ENCODE measurements at places on chromosomes 1 and 21. TPM values are rescaled to one million over a fixed set of nuclear protein-coding genes. Genes with fewer than 3 reads are reported as not detected.

DNA sequence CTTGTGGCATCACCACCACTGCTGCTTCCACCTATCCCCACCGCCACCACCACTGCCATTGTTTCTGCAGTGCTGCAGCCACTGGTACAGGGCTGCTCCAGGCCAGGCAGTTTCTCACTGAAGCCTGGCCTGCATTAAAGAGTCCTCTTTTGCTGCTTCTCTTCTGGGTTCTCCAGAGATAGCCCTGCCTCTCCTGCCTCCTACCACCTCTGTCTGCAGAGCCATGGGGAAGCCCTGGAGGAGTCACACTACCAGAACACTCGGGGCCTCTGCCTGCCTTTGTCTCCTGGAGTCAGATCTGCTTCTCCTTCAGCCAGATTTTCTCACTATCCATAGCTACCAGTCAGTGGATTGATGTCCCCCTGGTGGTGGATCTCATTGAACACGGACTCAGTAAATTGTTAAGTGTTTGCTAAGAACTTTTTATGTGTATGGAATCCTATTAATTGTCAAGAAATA, 37.7 kb upstream of the DDAH1 start:
- peak; percentile 85 for DNase-seq
- no peaks in the 10 kb centered on the region for H3K27me3 ChIP-seq
- no peak overlapping the region for H3K4me3 ChIP-seq
- H3K4me1 ChIP-seq: peaks cover 6% of the 10 kb centered on the region

LCE2C gene
- not detected for total RNA-seq

- no peaks in the 10 kb centered on the region for H3K4me1 ChIP-seq
- no peak overlapping the region for H3K27ac ChIP-seq
- H3K4me3 ChIP-seq: no peak overlapping the region
- no peaks in the 10 kb centered on the region for H3K27me3 ChIP-seq
- DNase-seq: no peak
Measured at GRCh38 chr1:217981430-217981829, 303.7 kb upstream of the RRP15 start.

BRINP2 gene
- total RNA-seq: not detected

YOD1 gene
- 5.4 TPM for total RNA-seq

C1orf21 gene
- total RNA-seq: 15.8 TPM

- H3K4me1 ChIP-seq: 0 out of 2 replicates have a peak, but pooled peaks cover 1% of the 10 kb centered on the region
- no peaks in the 10 kb centered on the region for H3K27me3 ChIP-seq
- H3K27ac ChIP-seq: peak within 1 kb of the TSS; percentile 87
- H3K36me3 ChIP-seq: peaks cover 9% of the 10 kb centered on the region
- peak within 1 kb of the TSS; percentile 73 for H3K4me3 ChIP-seq
- DNase-seq: peak; percentile 99
Measured at GRCh38 chr1:235128456-235129328, at the start of gene TOMM20. Gene TOMM20 (minus strand): TSS chr1:235128837. CDS start chr1:235128715, 122 bp downstream.

DNA sequence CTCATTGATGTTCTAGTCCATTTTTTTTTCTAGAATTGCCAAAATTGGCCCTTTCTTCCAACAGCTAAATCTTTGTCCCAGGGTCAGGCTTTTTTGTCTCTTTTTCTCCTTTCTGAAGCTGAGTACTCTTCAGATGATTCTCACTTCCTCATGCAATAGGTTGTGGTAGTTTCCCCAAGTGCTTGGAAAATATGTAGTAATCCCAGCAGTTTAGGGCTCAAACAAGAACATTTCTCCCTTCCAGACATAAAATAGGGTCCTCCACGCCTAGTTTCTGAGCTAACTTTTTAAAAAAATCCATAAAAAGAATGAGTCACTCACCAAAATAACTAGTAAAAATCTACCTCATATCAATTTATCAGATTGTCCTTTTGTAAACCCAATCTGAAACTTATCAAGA, 10.0 kb upstream of the MCOLN3 start:
- H3K4me1 ChIP-seq: no peaks in the 10 kb centered on the region
- no peaks in the 10 kb centered on the region for H3K36me3 ChIP-seq
- H3K27me3 ChIP-seq: peaks cover 6% of the 10 kb centered on the region
- DNase-seq: no peak
- no peak overlapping the region for H3K4me3 ChIP-seq

GRCh38 chr1:164670786-164671185, 111.8 kb downstream of the PBX1 start:
- no peaks in the 10 kb centered on the region for H3K27me3 ChIP-seq
- no peak for DNase-seq
- H3K36me3 ChIP-seq: no peaks in the 10 kb centered on the region

DNA sequence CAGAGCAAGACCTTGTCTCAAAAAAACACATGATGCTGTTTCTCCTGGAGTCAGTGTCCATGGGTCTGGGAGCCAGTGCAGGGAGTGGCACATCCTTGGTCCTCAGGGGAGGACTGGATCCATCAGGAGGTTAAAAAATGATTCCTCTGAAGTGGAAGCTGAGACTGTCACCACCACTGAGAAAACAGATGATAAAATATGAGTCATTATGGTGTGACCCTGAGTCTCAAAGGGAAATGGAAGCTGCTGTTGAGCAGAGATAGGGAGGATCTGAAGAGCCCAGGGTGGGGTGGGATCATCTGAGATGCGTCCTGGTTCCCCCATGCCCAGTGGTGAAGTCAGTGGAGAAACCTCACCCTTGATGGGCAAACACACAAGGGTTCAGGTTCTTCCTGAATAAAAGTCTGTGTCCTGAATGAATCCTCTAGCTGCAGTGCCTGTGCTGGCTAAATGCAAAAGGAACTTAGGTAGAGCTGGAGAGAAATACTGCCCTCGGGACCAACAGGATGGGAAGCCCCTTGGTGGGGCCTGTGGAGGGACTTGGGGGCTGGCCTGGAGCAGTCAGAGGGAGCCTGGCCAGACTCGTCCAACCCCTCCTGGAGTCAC, 61.6 kb upstream of the TENT5B start:
- H3K36me3 ChIP-seq: no peaks in the 10 kb centered on the region
- H3K4me1 ChIP-seq: no peaks in the 10 kb centered on the region
- H3K27ac ChIP-seq: no peak overlapping the region

DNA sequence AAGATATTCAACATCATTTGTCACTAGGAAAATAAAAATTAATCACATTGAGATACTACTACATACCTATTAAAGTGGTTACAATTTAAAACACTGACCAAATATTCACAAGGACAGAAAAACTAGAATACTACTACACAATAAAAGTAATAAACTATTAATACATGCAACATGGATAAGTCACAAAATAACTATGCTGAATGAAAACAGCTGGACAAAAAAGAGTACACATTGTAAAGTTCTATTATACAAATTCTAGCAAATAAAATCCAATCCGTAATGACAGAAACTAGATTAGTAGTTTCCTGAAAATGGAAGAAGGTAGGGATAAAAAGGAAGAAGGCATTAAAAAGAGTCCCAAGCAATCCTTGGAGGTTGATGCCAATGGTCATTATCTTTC, 348.7 kb upstream of the PTBP2 start:
- no peak overlapping the region for H3K4me3 ChIP-seq
- H3K27me3 ChIP-seq: no peaks in the 10 kb centered on the region
- no peak overlapping the region for H3K27ac ChIP-seq

DNA sequence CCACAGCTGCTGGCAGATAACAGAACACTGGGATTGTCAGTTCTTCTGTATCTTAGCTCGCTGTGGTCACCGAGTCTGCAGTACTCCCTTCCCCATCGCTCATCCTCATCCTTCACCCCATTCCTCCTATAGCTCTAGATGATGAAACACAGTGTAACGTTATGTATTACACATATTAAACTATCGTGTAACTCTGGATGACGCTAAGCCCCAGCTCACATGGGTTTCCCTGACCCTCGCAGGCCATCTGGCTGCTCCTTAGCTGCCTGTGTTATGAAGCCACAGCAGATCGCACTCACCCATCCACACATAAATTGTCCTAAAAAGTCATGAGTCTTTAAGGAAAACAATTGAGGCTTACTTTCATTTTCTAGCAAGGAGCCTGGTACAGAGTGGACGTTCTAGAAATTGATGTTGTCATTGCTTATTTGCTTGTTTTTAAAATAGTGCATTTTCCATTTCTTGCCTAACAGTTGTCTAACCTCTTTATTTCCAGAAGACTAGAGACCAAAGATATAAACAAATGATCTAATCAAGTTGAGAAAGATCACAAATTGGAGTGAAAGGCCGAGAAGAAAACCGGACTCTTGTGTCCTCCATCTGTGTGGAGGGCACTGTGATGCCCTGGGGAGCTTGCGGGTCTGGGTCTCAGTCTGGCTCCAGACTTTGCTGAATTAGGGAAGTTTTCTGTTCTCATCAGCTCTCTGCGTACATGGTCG, 24.3 kb upstream of the PCP4 start:
- no peak overlapping the region for H3K27ac ChIP-seq
- H3K4me3 ChIP-seq: no peak overlapping the region
- H3K4me1 ChIP-seq: no peaks in the 10 kb centered on the region

DNA sequence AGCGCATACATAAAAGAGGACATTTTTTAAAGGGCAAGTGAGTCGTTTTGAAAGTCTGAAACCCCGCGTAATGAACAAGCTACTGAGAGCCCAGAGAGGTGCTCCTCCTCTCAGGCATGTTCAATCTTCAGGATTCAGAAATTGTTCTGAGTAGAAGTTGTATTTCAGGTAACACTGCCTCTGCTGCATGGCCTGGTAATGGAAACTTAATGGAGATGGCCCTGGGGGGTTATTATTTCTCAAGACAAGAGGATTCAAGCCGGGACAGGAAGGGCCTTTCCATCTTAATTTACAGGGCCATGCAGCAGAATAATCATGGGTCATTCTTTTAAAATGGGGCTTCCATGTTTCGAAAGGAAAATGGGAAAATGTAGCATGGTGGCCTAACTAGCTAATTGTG, 42.1 kb upstream of the MARK1 start:
- H3K4me3 ChIP-seq: no peak overlapping the region
- no peak for DNase-seq
- H3K27me3 ChIP-seq: no peaks in the 10 kb centered on the region
- no peaks in the 10 kb centered on the region for H3K36me3 ChIP-seq
- no peaks in the 10 kb centered on the region for H3K4me1 ChIP-seq

DNA sequence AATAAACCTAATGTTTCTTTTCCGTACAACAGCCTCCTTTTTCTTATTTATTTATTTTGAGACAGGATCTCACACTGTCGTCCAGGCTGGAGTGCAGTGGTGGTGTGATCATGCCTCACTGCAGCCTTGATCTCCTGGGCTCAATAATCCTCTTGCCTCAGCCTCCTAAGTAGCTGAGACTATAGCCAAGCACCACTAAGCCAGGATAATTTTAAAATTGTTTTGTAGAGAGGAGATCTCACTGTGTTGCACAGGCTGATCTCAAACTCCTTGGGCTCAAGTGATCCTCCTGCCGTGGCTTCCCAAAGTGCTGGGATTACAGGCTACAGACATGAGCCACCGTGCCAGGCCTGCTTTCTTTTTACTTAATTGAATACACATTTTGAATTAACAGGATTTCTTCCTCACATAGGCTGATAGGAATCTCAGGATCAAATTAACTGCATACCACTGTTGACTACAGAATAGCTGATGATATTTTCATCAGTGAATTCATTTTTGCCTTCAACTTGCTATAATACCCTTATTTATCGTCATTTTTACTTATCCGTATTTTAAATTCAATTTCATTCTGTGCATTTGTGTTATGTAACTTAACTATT, 2010.5 kb downstream of the NCAM2 start:
- H3K4me3 ChIP-seq: no peak overlapping the region
- H3K27ac ChIP-seq: no peak overlapping the region
- no peak for DNase-seq
- no peaks in the 10 kb centered on the region for H3K27me3 ChIP-seq
- no peaks in the 10 kb centered on the region for H3K36me3 ChIP-seq
- no peaks in the 10 kb centered on the region for H3K4me1 ChIP-seq

LIN28A gene
- total RNA-seq: not detected

GRCh38 chr21:41164981-41165655, 2.8 kb upstream of the BACE2 start:
- DNase-seq: peak; percentile 58
- H3K27me3 ChIP-seq: peaks cover 9% of the 10 kb centered on the region
- no peak overlapping the region for H3K27ac ChIP-seq
- H3K4me1 ChIP-seq: no peaks in the 10 kb centered on the region
- H3K4me3 ChIP-seq: no peak overlapping the region
- H3K36me3 ChIP-seq: no peaks in the 10 kb centered on the region

GRCh38 chr21:45699966-45700365, 56.4 kb downstream of the PCBP3 start:
- no peak overlapping the region for H3K27ac ChIP-seq
- H3K36me3 ChIP-seq: no peaks in the 10 kb centered on the region

- DNase-seq: no peak
- H3K4me3 ChIP-seq: no peak overlapping the region
- H3K36me3 ChIP-seq: no peaks in the 10 kb centered on the region
Measured at GRCh38 chr1:216958569-216958968, 235.3 kb upstream of the ESRRG start.

- H3K27me3 ChIP-seq: no peaks in the 10 kb centered on the region
- DNase-seq: no peak
Measured at GRCh38 chr21:25970254-25970930, 200.2 kb downstream of the APP start.

DNA sequence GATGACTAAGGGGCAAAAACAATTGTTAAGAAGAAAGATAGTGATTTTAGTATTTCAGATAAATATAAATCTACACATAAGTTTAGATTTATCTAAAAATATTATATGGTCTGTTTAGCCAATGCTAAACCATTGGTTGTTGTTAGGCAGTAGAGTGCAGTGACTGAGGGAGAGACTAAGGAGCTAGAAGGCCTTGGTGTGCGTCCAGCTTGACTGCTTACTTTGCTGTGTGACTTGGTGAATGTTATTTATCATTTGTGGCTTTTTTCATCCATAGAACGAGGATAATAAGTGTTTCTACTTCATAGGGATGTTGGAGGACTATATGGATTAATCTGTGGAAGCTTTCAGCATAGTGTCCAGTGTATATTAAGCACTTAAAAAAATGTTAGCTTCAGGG, 264.7 kb upstream of the C1orf105 start:
- no peaks in the 10 kb centered on the region for H3K36me3 ChIP-seq
- DNase-seq: peak; percentile 33
- H3K4me1 ChIP-seq: peaks cover 8% of the 10 kb centered on the region

ELAVL4 gene
- total RNA-seq: not detected

DNA sequence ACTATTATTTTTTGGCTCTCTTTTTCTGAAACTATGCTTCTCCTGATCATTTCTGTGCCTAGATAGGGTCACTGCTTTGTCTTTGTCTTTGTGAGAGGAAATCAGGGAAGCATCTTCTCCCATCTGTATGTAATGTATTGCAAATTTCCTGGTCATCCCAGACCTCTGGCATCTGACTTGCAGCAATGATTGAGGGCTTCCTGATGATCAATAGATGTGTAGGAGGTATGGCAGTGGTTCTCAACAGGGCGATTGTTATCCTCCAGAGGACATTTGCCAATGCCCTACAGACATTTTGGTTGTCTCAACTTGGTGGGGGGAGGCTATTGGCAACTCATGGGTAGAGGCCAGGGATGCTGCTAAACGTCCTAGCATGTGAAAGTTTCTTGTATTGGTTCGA, 64.7 kb downstream of the RGL1 start:
- no peaks in the 10 kb centered on the region for H3K27me3 ChIP-seq
- no peak overlapping the region for H3K27ac ChIP-seq
- no peak overlapping the region for H3K4me3 ChIP-seq
- peaks cover 9% of the 10 kb centered on the region for H3K4me1 ChIP-seq
- H3K36me3 ChIP-seq: peaks cover 4% of the 10 kb centered on the region
- peak; percentile 24 for DNase-seq
